ENCODE measurements at places on chromosomes 11 and 22.
A peak's percentile ranks its signal among the peaks of the same experiment; 100 is the strongest.

DNA sequence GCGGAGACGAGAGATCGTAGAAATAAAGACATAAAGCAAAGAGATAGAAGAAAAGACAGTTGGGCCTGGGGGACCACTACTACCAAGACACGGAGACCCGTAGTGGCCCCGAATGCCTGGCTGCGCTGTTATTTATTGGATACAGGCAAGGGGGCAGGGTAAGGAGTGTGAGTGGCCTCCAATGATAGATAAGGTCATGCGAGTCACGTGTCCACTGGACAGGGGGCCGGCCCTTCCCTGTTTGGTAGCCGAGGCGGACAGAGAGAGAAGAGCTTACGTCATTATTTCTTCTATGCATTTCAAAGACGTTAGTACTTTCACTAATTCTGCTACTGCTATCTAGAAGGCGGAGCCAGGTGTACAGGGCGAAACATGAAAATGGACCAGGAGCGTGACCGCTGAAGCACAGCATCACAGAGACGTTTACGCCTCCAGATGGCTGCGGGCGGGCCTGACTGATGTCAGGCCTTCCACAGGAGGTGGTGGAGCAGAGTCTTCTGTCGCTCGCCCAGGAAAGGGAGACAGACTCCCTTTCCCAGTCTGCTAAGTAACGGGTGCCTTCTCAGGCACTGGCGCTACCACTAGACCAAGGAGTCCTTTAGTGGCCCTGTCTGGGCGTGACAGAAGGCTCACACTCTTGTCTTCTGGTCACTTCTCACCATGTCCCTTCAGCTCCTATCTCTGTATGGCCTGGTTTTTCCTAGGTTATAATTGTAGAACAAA lies 24.8 kb downstream of the PPP6R2 start:
- H3K4me3 ChIP-seq: no peak overlapping the region
- H3K27ac ChIP-seq: no peak overlapping the region
- peaks cover 22% of the 10 kb centered on the region for H3K4me1 ChIP-seq
- peaks cover 57% of the 10 kb centered on the region for H3K36me3 ChIP-seq
- no peaks in the 10 kb centered on the region for H3K27me3 ChIP-seq
- DNase-seq: no peak

DNA sequence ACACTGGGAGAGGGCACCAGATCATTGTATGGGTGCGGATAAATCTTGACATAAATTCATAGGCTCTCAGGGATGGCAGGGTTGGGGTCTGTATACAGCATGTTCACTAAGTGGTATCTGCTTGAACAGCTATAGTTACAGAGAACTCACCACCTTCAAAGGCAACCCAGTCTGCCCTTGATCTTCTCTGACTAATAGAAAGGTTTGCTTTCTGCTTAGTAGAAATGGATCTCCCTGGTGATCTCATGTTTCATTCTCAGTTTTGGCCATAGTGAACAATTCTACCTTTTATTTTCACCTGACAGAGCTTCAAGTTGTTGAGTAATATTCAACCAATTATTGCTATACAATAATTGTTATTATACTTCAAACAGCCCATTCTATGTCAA lies 32.4 kb downstream of the CNTF start:
- H3K36me3 ChIP-seq: no peaks in the 10 kb centered on the region
- no peak overlapping the region for H3K4me3 ChIP-seq
- DNase-seq: no peak
- H3K27me3 ChIP-seq: no peaks in the 10 kb centered on the region

- H3K27ac ChIP-seq: no peak overlapping the region
- H3K36me3 ChIP-seq: no peaks in the 10 kb centered on the region
- no peaks in the 10 kb centered on the region for H3K27me3 ChIP-seq
- H3K4me3 ChIP-seq: no peak overlapping the region
- no peak for DNase-seq
These were observed 16.3 kb downstream of the OR52K2 start for GRCh38 chr11:4465407-4465806.

- H3K27me3 ChIP-seq: no peaks in the 10 kb centered on the region
- H3K36me3 ChIP-seq: no peaks in the 10 kb centered on the region
- no peak for DNase-seq
- H3K27ac ChIP-seq: no peak overlapping the region
These were observed 113.6 kb upstream of the SEZ6L start for GRCh38 chr22:26055693-26056092.

GRCh38 chr11:65791719-65792213 lies 4.9 kb downstream of the OVOL1 start:
- peak overlapping the region; percentile 91 for H3K27ac ChIP-seq
- peak overlapping the region; percentile 9 for H3K4me3 ChIP-seq
- no peak for DNase-seq
- peaks cover 11% of the 10 kb centered on the region for H3K27me3 ChIP-seq
- H3K36me3 ChIP-seq: peaks cover 23% of the 10 kb centered on the region

DNA sequence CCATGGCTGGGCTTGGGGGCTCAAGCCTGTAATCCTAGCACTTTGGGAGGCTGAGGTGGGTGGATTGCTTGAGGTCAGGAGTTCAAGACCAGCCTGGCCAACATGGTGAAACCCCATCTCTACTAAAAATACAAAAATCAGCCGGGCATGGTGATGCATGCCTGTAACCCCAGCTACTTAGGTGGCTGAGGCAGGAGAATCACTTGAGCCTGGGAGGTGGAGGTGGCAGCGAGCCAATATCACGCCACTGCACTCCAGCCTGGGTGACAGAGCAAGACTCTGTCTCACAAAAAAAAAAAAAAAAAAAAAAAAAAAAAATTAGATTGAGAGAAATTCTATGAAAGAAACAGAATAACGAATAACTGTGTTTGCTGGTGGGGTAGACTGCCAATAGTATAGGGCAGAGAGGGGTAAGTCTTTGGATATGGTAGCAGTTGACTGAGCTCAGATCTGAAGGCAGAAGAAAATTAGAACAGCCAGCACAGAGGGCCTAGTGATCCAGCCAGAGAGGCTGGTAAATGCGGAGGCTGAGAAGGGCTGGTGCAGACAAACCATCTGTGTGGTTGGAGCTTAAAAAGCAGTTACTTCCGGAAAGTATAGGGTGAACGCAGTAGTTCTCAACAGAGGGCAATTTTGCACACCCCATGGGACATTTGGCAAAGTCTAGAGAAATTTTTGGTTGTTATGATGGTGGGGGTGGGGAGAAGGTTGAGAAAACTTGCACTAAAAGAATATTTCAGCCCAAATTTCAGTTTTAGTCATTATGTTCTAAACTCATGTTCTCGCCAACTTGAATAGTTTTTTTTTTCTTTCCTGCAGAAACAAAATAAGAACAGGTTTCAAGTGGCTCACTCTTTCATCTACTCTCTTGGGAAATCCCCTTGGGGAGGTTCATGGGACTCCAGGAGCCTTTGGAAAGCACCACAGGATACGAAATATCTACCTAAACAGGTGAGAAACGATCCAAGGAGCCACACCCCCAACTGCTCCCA lies 1.6 kb upstream of the HORMAD2 start:
- H3K4me1 ChIP-seq: no peaks in the 10 kb centered on the region
- H3K27ac ChIP-seq: no peak overlapping the region
- no peak for DNase-seq
- no peak overlapping the region for H3K4me3 ChIP-seq

GRCh38 chr11:66956689-66957290 lies 1.4 kb downstream of the PC start:
- no peaks in the 10 kb centered on the region for H3K27me3 ChIP-seq
- H3K27ac ChIP-seq: peak overlapping the region; percentile 91
- no peaks in the 10 kb centered on the region for H3K36me3 ChIP-seq
- no peak overlapping the region for H3K4me3 ChIP-seq
- H3K4me1 ChIP-seq: peaks cover 19% of the 10 kb centered on the region
- DNase-seq: no peak

GRCh38 chr11:65277631-65278277 lies 16.0 kb downstream of the POLA2 start:
- H3K27me3 ChIP-seq: no peaks in the 10 kb centered on the region
- H3K4me1 ChIP-seq: peaks cover 27% of the 10 kb centered on the region
- DNase-seq: no peak
- peaks cover 58% of the 10 kb centered on the region for H3K36me3 ChIP-seq

- H3K27ac ChIP-seq: no peak overlapping the region
- no peaks in the 10 kb centered on the region for H3K27me3 ChIP-seq
- peaks cover 39% of the 10 kb centered on the region for H3K36me3 ChIP-seq
- H3K4me3 ChIP-seq: peak overlapping the region; percentile 72
These were observed 3.1 kb downstream of the HNRNPUL2 start for GRCh38 chr11:62724171-62724570.

DNA sequence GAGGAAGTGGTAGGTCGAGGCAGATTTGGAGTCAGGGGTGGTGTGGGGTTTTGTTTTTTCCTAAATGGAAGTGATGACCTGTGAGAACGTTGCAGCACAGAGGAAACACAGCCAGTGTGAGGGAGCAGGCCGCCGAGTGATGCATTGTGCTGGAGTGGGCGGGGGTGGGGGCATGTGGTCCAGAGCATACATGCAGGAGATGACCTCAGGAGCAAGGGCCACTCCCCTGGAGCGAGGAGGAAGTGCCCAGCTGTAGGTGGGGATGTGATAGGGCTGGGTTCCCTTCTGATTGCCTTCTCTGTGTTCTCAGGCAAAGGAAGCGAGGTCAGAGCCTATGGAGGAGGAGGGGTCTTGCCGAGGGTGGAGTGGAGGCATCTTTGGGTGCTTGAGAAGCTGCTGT lies 81.4 kb downstream of the PPP6R3 start:
- H3K27ac ChIP-seq: no peak overlapping the region
- DNase-seq: no peak
- no peak overlapping the region for H3K4me3 ChIP-seq
- no peaks in the 10 kb centered on the region for H3K27me3 ChIP-seq
- peaks cover 4% of the 10 kb centered on the region for H3K36me3 ChIP-seq
- no peaks in the 10 kb centered on the region for H3K4me1 ChIP-seq

- H3K4me1 ChIP-seq: no peaks in the 10 kb centered on the region
- H3K27ac ChIP-seq: no peak overlapping the region
- no peak overlapping the region for H3K4me3 ChIP-seq
- no peak for DNase-seq
- H3K36me3 ChIP-seq: no peaks in the 10 kb centered on the region
- H3K27me3 ChIP-seq: no peaks in the 10 kb centered on the region
These were observed 103.7 kb downstream of the TRIM51G start for GRCh38 chr11:48880021-48880441.

DNA sequence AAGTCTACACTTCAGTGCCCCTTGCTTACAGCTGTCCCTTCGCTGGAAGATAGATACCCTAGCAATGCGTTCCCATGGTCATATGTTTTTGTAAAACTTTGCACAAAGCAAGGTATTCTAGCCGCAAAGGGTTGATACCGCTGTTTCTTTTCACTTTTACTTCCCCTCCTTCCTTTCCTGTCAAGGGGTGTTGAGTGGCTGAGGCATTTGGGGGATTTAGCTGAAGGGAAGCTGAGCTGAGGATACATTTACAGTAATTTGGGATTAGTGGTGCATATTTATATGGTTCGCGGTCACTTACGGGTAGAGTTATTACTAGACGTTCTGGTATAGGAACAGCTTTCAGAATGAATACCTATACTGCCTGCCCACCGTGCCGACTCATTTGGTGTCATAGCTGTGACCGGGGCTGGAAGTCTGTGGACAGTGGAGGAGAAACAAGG lies 86.9 kb upstream of the WNT11 start:
- DNase-seq: no peak
- no peak overlapping the region for H3K27ac ChIP-seq
- no peaks in the 10 kb centered on the region for H3K27me3 ChIP-seq
- no peaks in the 10 kb centered on the region for H3K36me3 ChIP-seq

GRCh38 chr22:43501878-43502277 lies 90.1 kb downstream of the MPPED1 start:
- no peaks in the 10 kb centered on the region for H3K36me3 ChIP-seq
- H3K4me3 ChIP-seq: no peak overlapping the region
- DNase-seq: no peak
- peaks cover 11% of the 10 kb centered on the region for H3K27me3 ChIP-seq
- no peak overlapping the region for H3K27ac ChIP-seq

DNA sequence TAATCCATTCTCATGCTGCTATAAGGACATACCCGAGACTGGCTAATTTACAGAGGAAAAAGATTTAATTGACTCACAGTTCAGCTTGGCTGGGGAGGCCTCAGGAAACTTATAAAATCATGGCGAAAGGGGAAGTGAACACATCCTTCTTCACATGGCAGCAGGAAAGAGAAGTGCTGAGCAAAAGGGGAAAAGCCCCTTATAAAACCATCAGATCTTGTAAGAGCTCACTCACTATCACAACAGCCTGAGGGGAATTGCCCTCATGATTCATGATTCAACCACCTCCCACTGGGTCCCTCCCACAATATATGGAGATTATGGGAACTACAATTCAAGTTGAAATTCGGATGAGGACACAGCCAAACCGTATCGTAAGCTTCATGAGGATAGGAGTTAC lies 3.8 kb upstream of the CYB5R2 start:
- peaks cover 18% of the 10 kb centered on the region for H3K4me1 ChIP-seq
- no peak overlapping the region for H3K27ac ChIP-seq
- no peak overlapping the region for H3K4me3 ChIP-seq
- no peak for DNase-seq
- H3K36me3 ChIP-seq: no peaks in the 10 kb centered on the region

- no peak for DNase-seq
- H3K4me1 ChIP-seq: peaks cover 48% of the 10 kb centered on the region
- no peaks in the 10 kb centered on the region for H3K36me3 ChIP-seq
- no peak overlapping the region for H3K4me3 ChIP-seq
- H3K27ac ChIP-seq: peak overlapping the region; percentile 38
These were observed 82.8 kb downstream of the FBXO7 start for GRCh38 chr22:32557444-32557843.

DNA sequence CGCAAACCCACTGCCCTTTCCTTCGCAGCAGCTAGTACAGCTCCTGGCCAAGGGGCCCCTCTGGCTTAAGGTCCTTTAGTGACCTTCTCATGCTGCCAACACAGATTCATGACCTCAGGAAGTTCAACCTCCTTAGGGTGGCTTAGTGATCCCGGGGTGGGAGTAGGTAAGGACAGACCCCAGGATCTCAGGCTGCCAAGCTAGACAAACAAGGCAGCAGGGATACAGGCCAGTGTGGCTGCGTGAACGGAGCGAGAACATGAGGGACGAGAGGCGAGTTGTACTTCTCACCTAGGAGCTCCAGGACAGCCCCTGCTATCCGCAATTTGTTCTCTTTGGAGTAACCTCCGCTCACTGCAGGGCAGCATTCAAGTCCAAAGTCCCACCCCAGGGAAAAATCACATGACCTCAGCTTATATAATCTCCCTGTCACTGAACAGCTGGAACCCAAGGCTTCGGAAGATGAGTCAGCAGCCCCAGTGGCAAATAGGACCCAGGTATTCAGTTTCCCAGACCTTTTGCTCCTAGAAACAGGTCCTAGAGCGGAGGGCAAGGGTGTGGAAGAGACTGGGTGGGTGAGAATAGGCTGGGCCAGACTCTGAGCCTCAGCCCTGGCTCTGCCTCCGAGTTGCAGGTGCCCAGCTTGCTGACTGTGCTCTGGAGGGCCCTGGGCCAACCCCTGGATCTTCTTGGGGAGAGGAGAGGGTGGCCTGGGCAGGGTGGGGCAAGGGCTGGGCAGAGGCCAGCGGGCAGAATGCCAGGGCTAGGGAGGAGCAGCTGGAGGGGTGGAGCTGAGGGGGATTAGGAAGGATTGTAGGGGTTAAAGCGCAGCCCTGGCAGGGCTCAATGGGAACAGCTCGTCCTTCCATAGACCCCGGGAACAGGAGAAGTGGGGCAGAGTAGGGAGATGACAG lies 13.1 kb downstream of the USP2 start:
- no peak for DNase-seq
- H3K4me1 ChIP-seq: peaks cover 72% of the 10 kb centered on the region
- H3K27me3 ChIP-seq: no peaks in the 10 kb centered on the region
- no peaks in the 10 kb centered on the region for H3K36me3 ChIP-seq

Data from esophagus squamous epithelium (tissue), 5 donors.